ENCODE measurements at places on chromosomes 6 and 20.

- DNase-seq: no peak
These were observed 18.6 kb downstream of the RRBP1 start for GRCh38 chr20:17663486-17663885.

DNA sequence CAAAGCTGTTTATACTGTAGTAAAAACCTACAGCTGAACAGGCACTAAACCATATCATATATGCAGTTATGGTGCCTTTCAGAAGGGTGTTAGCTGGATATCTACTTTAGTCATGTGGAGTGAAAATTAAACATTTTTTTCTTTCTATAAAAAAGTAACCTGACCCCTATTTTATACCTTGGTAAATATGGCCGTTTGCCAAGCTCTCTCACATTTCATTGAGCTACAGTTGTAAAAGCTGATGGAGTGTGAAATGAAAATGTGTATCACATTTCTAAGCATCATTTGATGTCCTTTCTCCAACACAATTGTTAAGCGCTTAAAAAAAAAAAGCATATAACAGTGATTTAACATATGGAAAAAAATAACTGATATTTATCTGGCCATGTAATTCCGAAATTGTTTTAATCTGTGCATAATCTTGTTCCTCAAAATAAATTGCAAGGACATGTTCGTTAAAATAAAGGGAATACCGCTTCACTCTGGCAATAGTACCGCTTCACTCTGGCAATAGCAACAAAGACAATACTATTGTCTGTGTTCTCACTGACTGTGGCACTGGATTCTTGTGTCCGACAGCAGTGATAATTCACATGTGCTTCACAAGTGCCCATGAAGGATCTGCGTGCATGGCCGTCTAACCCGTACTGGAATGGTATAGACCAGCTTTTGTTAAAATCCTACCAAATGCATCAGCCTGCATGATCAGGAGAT, 391.8 kb upstream of the SOX4 start:
- DNase-seq: no peak

DNA sequence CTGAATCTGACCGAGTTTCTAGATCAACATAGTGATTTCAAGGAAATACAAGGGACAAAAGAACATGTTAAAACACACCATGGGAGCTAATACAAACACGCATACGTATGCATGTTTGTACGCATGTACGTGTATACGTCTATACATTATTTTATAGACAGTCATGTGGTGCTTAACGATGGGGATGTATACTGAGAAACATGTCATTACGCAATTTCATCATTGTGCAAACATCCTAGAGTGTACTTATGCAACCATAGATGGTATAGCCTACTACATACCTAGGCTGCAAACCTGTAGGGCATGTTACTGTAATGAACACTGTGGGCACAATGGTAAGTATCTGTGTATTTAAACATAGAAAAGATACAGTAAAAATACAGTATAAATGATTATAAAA, 25.0 kb upstream of the NELFCD start:
- DNase-seq: no peak

DNA sequence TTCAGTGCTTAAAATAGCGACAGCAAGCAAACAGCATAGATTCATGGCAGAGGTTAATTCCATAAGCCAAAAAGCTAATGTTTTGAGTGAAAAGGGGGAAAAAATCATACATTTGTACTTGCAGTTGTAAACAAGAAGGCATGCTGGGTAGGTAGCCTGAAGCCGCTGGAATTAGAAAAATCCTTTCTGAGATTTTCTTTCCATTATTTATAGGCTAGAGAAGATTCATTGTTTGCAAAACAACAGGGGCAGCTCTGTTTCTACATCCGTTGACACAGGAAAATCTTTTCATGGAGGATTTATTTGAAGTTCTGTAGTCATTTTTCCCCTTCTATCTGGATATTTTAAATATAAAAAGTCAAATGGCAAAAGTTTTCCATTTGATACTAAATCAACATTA, 843.9 kb downstream of the QKI start:
- no peak for DNase-seq

DNA sequence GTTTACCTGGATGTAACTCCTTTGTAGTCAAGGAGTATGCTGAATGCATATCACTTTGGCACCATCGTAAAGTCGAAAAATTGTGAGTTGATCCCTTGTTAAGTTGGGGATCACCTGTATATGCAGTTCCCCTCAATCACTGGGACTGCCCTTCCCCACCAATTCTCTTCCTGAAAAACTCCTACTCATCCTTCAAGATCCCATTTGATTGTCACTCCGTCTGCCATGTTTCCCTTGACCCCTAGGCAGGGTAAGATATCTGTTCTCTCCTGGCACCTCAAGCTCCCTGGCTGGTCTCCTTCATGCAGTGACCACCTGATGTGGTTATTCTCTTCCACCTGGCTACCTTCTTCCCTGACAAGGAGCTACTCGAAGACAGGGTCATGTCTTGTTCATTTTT, 10.0 kb upstream of the NOL4L start:
- no peak for DNase-seq

DNA sequence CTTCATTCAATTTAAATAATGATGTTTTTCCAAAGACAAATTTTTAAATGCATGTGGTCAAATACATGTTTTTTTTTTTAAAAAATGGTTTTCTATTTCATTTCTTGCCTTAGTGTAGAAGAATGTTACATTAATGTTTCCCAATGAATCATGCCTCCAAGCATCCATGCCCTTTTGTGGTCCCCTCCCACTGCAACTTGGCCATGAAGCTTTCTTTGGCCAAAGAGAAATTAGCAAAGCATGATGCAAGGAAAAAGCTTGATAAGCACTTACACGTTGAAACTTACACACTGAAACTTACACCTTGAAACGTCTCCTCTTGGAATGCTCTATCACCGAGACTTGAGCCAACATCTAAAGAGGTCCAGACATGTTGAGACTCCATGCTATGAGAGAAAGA, 93.0 kb upstream of the ELOVL5 start:
- DNase-seq: no peak

- no peak for DNase-seq
These were observed 169.6 kb downstream of the COL9A1 start for GRCh38 chr6:70133246-70133645.

GRCh38 chr6:14625173-14625895, 507.8 kb downstream of the CD83 start:
- DNase-seq: no peak

DNA sequence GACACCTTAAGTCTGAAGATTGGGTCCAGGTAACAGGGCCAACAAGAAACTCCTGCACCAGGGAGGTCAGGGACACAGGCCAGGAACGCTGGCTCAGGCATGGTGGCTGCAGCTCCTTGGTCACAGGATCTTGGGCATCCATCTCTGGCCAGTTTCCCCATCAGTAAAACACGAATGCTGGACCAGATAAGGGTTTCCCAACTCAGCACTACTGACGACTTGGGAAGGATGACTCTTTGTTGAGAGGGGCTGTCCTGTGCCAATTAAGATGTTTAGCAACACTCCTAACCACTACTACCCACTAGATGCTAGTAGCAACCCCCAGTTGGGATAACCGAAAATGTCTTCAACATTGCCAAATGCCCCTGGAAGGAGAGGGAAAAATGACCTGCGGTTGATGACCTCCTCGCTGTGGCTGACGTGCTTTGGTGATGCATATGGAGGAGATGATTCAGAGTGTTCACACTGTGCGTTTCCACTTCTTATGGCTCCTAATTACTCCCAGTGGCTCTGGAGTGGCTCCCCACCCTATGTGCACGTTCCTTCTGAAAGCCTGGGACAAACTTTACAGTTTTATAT, 261.9 kb downstream of the CDH26 start:
- no peak for DNase-seq

- no peak for DNase-seq
These were observed 170.1 kb upstream of the AKAP12 start for GRCh38 chr6:151069641-151070040.

DNA sequence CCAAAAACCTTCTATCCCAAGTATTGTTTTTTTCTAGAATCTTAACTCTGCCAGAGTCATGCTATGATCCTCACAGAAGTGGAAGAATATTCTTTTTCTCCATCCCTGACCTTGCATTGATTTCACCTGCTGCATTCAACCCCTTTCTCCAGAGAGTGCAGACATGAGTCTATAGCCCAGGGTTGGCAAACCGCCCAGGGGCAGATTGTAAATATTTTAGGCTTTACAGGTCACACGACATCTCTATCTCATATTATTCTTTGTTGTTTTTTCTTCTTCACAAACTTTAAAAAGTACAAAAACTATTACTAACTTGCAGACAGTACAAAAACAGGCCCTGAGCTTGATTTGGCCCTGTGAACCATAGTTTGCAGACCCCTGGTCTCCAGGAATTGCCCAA, 112.1 kb upstream of the ASF1A start:
- DNase-seq: no peak

- no peak for DNase-seq
These were observed 20.9 kb upstream of the EEF1E1 start for GRCh38 chr6:8123236-8123635.

GRCh38 chr6:118683881-118684872, 32.8 kb upstream of the CEP85L start:
- no peak for DNase-seq

DNA sequence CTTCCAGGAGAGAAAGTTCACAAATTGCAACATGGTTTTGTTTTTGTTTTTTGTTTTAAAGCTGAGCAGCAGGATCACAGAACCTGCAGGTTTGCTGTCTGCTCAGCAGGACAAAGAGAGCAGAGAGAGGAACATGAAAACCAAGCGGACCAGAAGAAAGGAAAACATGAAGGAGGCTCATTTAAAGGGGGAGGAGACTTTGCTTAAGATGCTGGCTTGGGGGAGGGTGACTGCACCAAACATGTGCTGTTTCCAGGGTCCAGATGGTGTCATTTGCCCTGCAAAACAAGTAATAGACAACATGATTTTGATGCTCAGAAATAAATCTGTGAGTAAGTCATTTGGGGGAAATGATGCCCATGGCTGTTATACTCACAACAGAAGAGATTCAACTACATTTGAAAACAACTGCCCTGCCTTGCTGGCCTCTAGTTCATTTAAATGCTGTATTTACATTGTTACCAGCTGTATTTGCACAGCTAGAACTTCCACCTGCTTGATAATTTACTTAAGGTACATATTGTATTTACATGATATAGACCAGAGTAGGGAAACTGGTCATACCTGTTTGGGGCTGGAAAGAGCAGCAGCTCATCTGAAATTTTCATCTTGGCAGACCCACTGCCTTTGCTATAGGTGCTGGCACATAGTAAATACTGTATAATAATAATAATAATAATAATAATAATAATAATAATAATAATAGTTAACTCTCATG, 32.2 kb upstream of the CHD6 start:
- no peak for DNase-seq

DNA sequence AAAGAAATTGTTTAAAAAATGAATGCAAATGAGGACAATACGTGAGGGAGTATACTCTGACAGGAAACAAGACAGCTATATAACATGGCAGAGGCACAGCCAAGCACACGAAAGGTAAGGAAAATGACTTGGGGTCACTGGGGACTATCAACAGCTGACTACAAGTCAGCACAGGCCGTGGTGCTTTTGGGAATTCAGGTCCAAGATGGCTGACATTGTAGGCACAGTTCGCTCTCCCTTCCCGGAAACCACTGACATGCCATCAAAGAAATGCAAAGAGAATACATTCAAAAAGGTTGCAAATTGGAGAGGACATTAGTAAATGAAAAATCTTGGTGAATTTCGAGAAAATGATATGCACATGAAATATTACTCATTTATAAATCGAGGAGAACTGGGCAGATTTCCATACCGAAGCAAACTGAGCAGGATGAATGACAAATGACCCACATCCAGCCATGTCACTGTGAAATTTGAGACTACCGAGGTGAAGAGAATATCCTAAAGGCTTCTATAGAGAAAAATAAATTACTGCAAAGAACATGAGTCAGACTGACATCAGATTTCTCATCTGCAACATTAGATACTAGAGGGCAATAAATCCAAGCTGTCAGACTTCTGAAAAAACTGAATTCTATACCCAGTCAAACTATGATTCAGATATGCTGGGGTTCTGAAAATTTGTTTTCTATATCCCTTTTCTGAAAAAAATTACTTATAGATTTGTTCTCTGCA, 391.1 kb downstream of the BTBD9 start:
- DNase-seq: no peak

DNA sequence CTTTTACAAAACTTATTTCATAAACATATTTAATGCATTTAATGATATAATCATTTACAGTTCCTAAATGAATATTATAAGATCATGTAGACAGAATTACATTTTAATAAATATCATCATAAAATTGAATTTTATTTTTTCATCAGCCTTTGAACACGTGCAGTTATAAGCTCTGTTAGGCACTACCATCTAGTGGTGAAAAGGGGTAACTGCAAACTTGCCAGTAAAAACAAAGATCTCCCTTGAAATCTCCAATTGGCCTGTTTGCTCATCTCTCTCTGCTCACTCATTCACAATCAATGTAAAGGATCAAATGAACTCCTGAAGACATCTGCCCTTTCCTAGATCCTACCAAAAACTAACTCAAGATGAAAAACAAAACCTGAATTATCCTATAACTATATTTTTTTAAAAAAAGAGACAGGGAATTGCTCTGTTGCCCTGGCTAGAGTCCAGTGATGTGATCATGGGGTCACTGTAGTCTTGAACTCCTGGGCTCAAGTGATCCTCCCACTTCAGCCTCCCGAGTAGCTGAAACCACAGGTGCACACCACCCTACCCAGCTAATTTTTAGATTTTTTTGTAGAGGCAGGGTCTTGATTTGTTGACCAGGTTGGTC, 31.7 kb downstream of the SAMHD1 start:
- no peak for DNase-seq

- DNase-seq: no peak
These were observed 85.1 kb upstream of the ESR1 start for GRCh38 chr6:151722342-151722741.

DNA sequence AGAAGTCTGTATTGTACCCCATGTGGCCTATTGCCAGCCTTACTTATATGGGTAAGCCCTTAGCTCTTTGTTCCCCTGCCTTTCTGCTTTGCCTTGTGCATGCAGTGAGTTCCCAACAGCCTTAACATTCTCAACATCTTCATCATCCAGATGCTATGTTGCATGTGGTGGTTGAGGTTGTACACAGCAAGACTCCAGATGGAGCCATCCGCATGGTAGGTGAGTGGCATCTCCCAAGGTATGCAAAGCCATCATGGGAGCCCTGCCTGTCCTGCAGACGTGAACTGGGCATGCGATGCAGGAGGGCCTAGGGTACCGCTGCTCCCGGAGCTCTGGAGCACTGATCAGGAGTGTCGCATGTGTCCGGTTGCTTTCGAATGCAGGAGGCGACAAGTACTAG, 16.1 kb downstream of the CEP43 start:
- no peak for DNase-seq

Data from activated T-cell treated with anti-CD3 and anti-CD28 coated beads, Interleukin-2, amount 50 U/mL, for 4 hours (primary cell).